Upper lobe of left lung (tissue), 6 donors: ENCODE measurements at places on chromosomes 12 and 14. TPM values are rescaled to one million over a fixed set of nuclear protein-coding genes. Genes with fewer than 3 reads are reported as not detected.

- no peaks in the 10 kb centered on the region for H3K36me3 ChIP-seq
- no peak for DNase-seq
- peaks cover 8% of the 10 kb centered on the region for H3K4me1 ChIP-seq
- no peak overlapping the region for H3K27ac ChIP-seq
- H3K27me3 ChIP-seq = no peaks in the 10 kb centered on the region
Measured at GRCh38 chr12:92553389-92553788, 149.4 kb upstream of the PLEKHG7 start.

VSX2 gene
- total RNA-seq = not detected

GRCh38 chr14:64695071-64695470 is 9.2 kb upstream of the PLEKHG3 start:
- H3K36me3 ChIP-seq = no peaks in the 10 kb centered on the region
- no peak for DNase-seq
- no peaks in the 10 kb centered on the region for H3K4me1 ChIP-seq
- H3K27ac ChIP-seq = no peak overlapping the region

- H3K27me3 ChIP-seq = no peaks in the 10 kb centered on the region
- H3K27ac ChIP-seq = no peak overlapping the region
- no peak overlapping the region for H3K4me3 ChIP-seq
Measured at GRCh38 chr12:45827974-45828373, 98.5 kb downstream of the ARID2 start.

DNA sequence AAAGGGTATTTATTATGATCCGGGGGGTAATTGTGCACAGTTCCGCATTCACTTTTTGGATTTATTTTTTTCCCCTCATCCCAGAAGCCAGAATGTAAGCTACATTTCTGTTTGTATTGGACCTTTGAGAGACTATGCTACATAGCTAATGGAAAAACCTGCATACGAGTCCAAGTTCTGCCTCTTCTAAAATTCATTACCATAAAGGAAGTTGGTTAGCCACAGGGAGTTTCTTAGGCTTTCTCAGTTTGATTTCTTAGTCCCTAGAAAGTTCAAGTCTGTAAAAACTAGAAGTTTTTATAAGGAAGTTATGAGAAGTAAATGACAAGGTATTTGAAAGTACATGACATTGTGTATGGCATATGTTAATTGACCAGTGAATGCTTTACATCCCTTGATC is 138.7 kb downstream of the PDE3A start:
- H3K27ac ChIP-seq = no peak overlapping the region
- no peaks in the 10 kb centered on the region for H3K27me3 ChIP-seq
- H3K4me1 ChIP-seq = no peaks in the 10 kb centered on the region
- no peak overlapping the region for H3K4me3 ChIP-seq
- DNase-seq = no peak

DNA sequence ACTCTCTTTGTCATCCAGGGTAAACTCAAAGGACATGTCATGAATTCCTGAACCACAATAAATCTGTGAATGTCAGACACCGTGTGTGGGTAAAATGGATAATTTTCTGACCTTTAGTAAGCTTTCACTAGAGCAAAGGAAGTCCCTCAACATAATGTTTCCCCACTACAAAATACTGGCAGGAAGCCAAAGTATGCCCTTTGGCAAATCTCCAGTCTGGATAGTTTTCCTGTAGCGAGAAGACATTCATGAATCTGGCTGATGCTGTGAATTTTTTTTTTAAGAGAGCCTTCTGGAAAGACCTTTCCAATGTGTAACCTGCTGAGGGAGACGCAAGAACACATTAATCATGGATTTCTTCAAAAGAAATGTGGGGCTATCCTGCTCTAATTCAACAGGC is 389.6 kb upstream of the DDHD1 start:
- no peak overlapping the region for H3K27ac ChIP-seq
- H3K4me1 ChIP-seq = peaks cover 12% of the 10 kb centered on the region
- H3K4me3 ChIP-seq = no peak overlapping the region
- H3K36me3 ChIP-seq = no peaks in the 10 kb centered on the region

AHNAK2 gene
- total RNA-seq = 4.3 TPM

PTPN21 gene
- total RNA-seq = 46.3 TPM

SLC8A3 gene
- 1.0 TPM for total RNA-seq

DNA sequence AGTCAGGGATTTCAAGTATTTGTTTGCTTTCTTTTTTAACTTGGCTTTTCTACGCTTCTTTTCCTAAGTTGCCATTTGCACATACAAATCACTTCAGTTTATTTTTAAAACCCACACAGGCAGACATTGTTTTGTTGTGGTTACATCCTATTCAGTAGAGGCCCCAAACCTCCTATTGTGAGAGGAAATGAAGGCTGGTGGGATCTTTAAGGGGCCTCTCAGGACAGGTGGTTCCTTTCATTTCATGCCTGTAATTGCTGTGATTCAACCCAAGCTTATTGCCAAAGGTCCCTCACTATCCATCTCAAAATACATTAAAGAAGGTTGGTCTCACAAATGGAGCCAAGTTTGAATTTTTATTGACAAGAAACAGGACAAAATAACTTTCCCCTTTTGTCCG is 257.1 kb downstream of the ADAMTS20 start:
- no peaks in the 10 kb centered on the region for H3K36me3 ChIP-seq
- H3K27me3 ChIP-seq = no peaks in the 10 kb centered on the region
- H3K4me3 ChIP-seq = no peak overlapping the region
- no peak overlapping the region for H3K27ac ChIP-seq
- DNase-seq = no peak

SCNN1A gene
- 320 TPM for total RNA-seq

- H3K4me1 ChIP-seq = no peaks in the 10 kb centered on the region
- H3K27ac ChIP-seq = no peak overlapping the region
- H3K27me3 ChIP-seq = no peaks in the 10 kb centered on the region
Measured at GRCh38 chr12:22527999-22528398, 16.3 kb downstream of the C2CD5 start.

GRCh38 chr12:124694250-124694649 is 126.8 kb upstream of the NCOR2 start:
- H3K4me1 ChIP-seq = peaks cover 15% of the 10 kb centered on the region
- no peak overlapping the region for H3K27ac ChIP-seq
- H3K27me3 ChIP-seq = no peaks in the 10 kb centered on the region

DNA sequence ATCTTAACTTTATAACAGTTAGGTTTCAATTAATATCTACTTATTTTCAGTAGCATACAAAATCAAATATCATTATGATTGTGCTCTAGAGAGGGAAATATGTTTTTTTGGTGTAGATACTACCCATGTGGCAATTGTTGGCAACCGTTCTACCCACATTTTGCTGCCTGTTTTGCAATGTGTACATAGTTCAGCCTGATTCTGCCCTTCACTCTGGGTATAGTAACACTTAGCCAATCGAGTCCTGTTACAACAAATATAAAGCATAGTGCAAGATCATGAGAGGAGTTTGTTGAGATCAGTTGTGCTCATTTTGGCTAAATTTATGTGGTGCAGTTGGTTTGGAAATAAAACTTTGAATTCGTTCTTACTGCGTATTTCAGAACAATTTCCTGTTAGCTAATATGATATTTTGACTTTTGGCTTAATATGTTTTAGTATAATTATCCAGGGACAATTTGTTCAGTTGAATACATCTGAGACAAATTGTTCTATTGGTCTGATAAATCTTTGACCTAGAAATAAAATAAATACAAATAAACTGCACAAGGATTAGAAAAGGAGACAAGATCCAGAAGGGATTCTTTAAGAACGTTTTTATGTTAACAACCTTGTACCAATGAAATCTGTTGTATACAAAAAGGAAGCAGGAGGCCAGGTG is 76.9 kb downstream of the ATF7IP start:
- H3K36me3 ChIP-seq = peaks cover 60% of the 10 kb centered on the region
- peak overlapping the region; percentile 54 for H3K27ac ChIP-seq
- peaks cover 4% of the 10 kb centered on the region for H3K4me1 ChIP-seq
- no peaks in the 10 kb centered on the region for H3K27me3 ChIP-seq
- H3K4me3 ChIP-seq = no peak overlapping the region

SRP54 gene
- 99.1 TPM for total RNA-seq

SSPN gene
- total RNA-seq = 11.6 TPM

DNA sequence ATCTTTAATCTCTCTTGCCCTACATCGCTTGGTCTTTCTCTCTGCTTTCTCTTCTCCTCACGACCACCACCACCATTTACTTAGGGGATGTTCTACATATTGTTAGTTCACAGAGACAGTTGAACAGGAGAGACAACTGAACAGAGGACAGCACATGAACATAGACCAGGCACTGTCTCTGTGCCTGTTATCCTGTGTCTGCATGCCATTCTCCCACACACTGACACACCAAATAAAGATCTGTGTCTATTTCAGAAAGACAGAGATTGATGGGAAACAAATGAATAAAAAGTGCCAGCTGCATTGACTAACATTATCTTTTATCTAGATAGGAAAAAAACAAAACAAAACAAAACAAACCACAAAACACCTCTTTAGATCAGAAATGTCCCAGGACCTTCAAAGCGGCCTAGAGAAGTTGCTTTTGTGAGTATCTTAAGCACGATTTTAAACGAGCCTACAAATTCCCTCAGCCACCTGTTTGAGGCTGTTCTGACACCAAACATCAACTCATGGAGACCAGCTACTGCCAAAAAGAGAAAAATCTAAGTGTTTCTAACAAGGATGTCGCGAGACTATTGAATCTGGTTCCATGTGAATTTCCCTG is 77.6 kb upstream of the PARP11 start:
- no peak overlapping the region for H3K27ac ChIP-seq
- no peaks in the 10 kb centered on the region for H3K4me1 ChIP-seq
- no peak overlapping the region for H3K4me3 ChIP-seq
- H3K27me3 ChIP-seq = no peaks in the 10 kb centered on the region
- H3K36me3 ChIP-seq = no peaks in the 10 kb centered on the region

DNA sequence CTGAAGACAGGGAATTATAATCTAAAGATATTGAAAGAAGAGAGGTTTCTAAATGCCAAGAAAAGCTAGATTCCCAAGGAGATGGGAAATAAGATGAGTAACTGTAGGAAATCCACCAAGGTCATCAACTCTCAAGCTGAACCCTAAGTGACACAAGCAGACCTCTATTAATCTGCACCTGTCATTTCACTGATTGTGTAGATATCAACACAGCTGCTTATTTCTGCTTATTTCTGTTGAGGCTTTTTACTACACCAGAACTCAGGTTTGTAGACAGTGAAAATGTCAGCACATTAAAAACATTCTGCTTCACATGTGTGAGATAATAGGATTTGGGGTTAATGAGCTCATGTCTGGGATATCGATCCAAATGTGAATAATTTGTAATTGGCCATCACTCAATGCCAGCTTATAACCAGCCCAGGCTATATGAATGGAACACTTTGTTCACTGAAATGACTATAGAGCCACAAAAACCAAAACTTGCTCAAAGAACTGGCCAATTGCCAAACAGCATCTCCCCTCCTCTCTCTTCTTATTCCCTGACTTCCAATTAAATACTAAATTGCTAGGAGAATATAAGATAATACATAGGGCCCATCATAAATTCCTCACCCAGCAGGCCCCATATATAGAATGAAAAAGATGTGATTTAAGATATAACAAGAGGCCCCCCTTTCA is 188.7 kb upstream of the ARID2 start:
- DNase-seq = no peak
- no peaks in the 10 kb centered on the region for H3K4me1 ChIP-seq
- no peaks in the 10 kb centered on the region for H3K36me3 ChIP-seq
- H3K27me3 ChIP-seq = no peaks in the 10 kb centered on the region
- H3K4me3 ChIP-seq = no peak overlapping the region
- no peak overlapping the region for H3K27ac ChIP-seq
